ENCODE measurements at places on chromosomes 2 and 18. TPM values are rescaled to one million over a fixed set of nuclear protein-coding genes. Genes with fewer than 3 reads are reported as not detected.

Gene FAM228A
- total RNA-seq: not detected

Gene CYP26B1
- total RNA-seq: 12.8 TPM

Gene SLC14A1
- not detected for total RNA-seq

Gene IL36B
- total RNA-seq: not detected

Gene CSRNP3
- not detected for total RNA-seq

Gene VIT
- total RNA-seq: not detected

Gene MYCN
- not detected for total RNA-seq

Gene TRIM43
- total RNA-seq: 0.13 TPM

Gene CLIP4
- total RNA-seq: 21.4 TPM

Gene CENPA
- total RNA-seq: 39.4 TPM

All from A549 treated with GW870086 at 1 μM for 4 hours (cell line).